Activated naive CD8-positive, alpha-beta T cell treated with anti-CD3 and anti-CD28 coated beads, Interleukin-2, amount 10 ng/mL, durations not matched to agents 7 days and 5 days (primary cell): ENCODE measurements at places on chromosomes 2 and 18. TPM values are rescaled to one million over a fixed set of nuclear protein-coding genes. Genes with fewer than 3 reads are reported as not detected.

DNA sequence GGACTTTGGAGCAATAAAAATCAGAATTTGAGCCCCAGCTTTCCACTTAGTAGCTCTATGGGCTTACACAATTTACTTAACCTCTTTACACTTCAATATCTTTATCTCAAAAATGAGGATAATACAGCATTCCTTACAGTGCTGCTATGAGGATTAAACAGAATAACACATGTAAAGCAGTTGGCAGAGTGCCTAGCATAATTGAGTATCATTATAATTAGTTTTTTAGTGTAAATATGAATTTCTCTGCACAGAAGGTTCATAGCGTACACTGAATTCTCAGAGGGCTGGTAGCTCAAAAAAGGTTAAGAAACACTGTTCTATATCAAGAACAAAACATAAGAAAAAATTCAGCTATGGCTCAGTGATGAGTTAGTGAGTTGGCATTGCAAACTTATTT lies 190.4 kb upstream of the CYP26B1 start:
- H3K4me3 ChIP-seq = no peak overlapping the region
- no peaks in the 10 kb centered on the region for H3K27me3 ChIP-seq
- no peak overlapping the region for H3K27ac ChIP-seq
- no peaks in the 10 kb centered on the region for H3K36me3 ChIP-seq
- no peaks in the 10 kb centered on the region for H3K4me1 ChIP-seq

The NEU2 gene
- not detected for total RNA-seq

GRCh38 chr2:189393440-189394111 lies 47.7 kb upstream of the WDR75 start:
- no peaks in the 10 kb centered on the region for H3K27me3 ChIP-seq
- no peak overlapping the region for H3K27ac ChIP-seq
- no peak overlapping the region for H3K4me3 ChIP-seq
- no peak for DNase-seq
- no peaks in the 10 kb centered on the region for H3K36me3 ChIP-seq

DNA sequence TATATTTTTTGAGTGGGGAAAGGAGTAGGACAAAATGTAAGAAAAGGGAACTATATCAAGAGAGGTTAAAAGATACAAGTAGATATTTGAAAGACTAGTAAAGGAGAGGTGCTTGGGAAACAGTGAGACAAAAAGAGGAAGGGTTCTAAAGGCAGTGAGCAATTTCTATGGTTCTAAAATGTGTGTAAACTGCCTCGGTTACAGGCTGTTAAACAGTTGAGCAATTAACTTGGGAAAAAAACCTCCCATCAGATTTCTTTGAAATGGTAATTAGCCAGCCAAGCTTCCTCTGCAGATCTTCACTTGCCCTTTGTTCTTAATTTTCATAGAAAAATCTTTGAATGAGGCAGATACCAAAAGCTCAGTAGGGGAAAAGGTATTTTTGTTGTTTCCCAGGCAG lies 238.7 kb upstream of the KCNH7 start:
- DNase-seq = no peak
- H3K27me3 ChIP-seq = no peaks in the 10 kb centered on the region
- no peaks in the 10 kb centered on the region for H3K4me1 ChIP-seq
- H3K4me3 ChIP-seq = no peak overlapping the region

DNA sequence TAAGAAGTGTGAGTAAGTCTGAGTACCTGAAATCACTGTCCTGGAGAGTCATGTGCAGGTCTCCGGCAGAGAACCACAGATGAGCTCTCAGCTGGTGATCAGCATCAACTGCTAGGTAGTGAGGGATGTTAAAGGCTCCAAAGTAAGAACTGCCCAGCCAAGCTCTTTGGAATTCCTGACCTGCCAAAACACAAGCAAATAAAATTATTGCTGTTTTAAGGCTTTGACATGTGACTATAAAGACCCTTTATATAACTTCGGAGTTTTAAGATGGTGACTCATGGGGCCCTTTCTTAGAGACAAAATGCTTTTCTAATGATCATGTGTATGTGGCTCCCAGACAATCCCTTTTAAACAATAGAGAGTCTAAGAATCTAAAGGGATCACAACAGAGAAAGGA lies 855.7 kb downstream of the TRIB2 start:
- no peak for DNase-seq
- no peaks in the 10 kb centered on the region for H3K4me1 ChIP-seq

The CHMP1B gene
- 35.2 TPM for total RNA-seq

The XIRP2 gene
- not detected for total RNA-seq

The CTDP1 gene
- 42.5 TPM for total RNA-seq

GRCh38 chr2:160006475-160006874 lies 55.9 kb downstream of the PLA2R1 start:
- H3K36me3 ChIP-seq = no peaks in the 10 kb centered on the region
- H3K4me1 ChIP-seq = no peaks in the 10 kb centered on the region
- no peak for DNase-seq
- no peak overlapping the region for H3K27ac ChIP-seq
- H3K4me3 ChIP-seq = no peak overlapping the region

- H3K4me1 ChIP-seq = no peaks in the 10 kb centered on the region
- peaks cover 14% of the 10 kb centered on the region for H3K27me3 ChIP-seq
- no peak overlapping the region for H3K4me3 ChIP-seq
- H3K27ac ChIP-seq = no peak overlapping the region
- DNase-seq = no peak
These were observed 90.6 kb downstream of the POU3F3 start for GRCh38 chr2:104944495-104944894.
